Omental fat pad (tissue), 4 donors: ENCODE measurements at places on chromosomes 4 and X.

DNA sequence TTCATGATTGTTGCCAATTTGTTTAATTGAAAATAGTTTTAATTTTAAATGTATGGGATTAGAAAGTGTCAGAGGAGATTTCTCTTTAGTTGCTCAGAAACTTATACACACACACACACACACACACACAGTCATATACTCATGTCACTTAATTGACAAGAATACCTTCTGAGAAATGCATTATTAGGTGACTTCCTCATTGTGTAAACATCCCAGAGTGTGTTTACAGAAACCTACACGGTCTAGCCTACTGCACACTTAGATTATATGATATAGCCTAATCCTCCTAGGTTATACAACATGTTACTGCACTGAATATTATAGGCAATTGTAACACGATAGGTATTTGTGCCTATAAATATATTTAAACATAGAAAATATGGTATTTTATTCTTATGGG, 1327.4 kb downstream of the FSTL5 start:
- DNase-seq, result no peak

DNA sequence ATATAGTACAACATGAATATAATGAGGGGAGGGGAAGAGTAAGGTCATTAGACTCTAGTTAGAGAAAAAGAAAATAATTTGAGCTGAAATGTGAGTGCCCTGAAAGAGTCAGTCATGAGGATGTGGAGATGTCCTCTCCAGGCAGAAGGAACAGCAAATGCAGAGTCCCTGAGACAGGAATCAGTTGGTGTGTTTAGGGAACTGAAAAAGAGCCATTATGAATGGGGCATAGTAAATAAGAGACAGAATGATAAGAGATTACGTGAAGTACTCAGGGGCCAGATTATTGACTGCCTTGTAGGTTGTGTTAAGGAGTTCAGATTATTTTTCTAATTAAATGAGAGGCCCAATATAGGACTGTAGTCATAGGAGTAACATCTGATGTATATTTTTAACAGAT, 147.0 kb downstream of the PDLIM5 start:
- DNase-seq, result no peak

GRCh38 chr4:83561381-83561780, 25.5 kb downstream of the GPAT3 start:
- DNase-seq, result peak; percentile 33

- no peak for DNase-seq
Measured at GRCh38 chr4:6024313-6024960, 6.2 kb upstream of the C4orf50 start.

- DNase-seq, result no peak
Measured at GRCh38 chr4:726235-726787, 20.7 kb downstream of the PCGF3 start.

GRCh38 chrX:72526534-72527508, 45.8 kb downstream of the HDAC8 start:
- no peak for DNase-seq

DNA sequence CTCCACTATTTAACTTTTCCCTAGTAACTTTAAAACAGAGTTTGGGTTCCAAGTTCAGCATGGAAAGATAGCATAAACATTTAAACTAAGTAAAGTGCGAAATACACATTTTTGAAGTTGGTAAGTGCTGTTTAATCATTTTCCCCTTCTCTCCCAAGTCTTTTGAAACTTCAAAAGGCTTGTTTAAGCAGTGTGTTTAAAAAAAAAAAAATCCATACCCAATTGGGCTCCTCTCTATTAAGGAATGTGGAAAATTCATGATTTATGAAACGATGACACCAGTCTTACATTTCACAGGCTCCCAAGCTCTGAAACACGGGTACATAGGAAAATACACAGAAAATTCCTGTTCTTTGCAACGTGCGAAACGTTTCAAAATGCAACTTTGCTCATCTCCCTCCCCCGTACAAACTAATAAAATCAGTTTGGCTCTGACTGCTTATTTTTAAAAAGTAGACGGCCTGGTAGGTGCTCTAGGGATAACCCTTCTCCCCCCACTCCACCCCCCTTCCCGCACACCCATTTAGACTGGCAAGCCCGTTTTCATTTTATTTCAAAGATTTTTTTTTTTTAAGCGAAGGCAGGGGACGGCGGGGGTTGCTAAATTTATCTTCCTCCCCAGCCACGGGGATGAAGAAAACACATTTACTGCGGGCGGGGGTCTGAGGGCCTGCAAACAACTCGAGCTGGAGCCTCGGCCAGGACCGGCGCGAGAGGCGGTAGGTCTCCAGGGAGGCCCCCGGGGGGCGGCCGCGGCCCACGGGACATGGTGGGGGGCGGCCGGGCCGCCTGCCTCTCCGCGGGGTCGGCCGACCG, 786 bp upstream of the ZFX start:
- DNase-seq, result no peak
